DMS 273 treated with DMSO at 0.1 percent for 48 hours (cell line): ENCODE measurements at places on chromosomes 2 and 18.

DNA sequence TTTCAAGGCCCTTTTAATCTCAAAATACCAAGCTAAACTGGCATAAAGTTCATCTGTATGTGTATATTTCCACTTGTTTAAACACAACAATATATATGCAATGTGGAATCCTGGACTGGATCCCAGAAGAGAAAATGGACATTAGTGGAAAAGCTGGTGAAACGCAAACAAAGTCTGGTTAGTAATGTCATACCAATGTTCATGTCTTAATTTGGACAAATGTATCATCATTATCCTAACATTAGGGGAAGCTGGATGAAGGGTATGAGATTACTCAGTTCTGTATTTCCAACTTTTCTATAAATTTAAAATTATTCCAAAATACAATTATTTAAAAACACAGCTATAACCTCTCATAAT is 3.8 kb downstream of the SP3 start:
- no peak for DNase-seq

DNA sequence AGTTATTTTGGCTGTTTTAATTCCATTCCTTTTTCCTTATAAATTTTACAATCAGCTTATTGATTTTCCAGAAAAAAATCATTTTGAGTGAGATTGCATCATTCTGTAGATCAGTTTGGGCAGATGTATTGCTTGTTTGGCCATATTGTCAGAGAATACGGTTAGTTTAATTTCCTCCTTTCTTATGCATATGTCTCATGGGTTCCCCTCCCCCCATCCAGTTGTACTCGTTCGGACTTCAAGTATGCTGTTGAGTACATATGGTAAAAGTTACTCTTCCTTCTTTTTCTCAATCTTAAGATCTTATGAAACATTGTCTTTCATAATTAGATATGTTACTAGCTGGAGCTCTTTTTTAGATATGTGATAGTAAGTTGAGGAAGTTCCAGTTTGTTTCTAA is 131.2 kb upstream of the TTC27 start:
- no peak for DNase-seq

DNA sequence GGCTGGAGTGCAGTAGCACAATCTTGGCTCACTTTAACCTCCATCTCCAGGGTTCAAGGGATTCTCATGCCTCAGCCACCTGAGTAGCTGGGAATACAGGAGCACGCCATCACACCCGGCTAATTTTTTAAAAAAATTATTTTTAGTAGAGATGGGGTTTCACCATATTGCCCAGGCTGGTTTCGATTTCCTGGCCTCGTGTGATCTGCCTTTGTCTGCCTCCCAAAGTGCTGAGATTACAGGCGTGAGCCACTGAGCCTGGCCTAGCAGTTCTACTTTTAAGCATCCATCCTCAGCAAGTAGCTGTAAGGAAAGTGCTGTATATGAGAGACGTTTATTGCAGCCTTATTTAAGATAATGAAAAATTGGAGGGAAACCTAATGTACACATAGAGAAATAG is 79.7 kb downstream of the ZDBF2 start:
- no peak for DNase-seq

DNA sequence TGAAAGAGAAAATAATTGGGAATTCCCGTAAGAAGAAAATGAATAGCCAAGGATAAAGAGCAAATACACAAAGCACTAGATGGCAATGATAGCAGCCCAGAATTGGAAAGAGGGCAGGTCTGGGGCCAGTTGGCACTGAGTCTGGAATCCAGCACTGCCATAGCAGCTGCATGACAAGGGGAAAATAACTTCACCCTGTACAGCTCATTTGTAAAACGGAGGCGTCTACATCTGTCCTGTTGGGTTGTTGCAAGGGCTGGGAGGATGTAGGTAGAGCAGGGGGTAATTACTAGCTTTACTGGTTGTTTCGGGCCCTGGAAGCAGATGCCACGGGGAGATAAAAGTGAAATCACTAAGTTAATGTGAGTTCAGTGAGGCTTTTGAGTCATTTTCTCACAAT is 110.0 kb upstream of the RASGRP3 start:
- DNase-seq = peak; percentile 84

GRCh38 chr2:101899871-101900270 is 91.9 kb upstream of the IL1R2 start:
- no peak for DNase-seq
